ENCODE measurements at places on chromosomes 1 and 21.
A peak's percentile ranks its signal among the peaks of the same experiment; 100 is the strongest.

DNA sequence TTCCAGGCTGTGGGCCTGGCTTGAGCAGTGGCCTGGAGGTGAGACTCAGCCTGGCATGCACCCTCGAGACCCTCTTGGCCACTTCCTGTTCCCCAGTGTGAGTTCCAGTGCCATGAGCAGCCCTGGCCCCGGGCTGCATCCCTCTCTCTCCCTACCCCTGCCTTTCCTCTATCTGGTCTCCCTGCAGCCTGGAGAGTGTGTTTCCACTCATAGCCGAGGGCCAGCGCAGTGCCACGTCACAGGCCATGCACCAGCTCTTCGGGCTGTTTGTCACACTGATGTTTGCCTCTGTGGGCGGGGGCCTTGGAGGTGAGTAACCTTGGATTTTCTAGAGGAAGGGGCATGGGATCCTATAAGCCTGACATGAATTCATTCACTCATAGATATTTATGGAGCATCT lies 13.6 kb downstream of the RHBG start:
- DNase-seq, result no peak

DNA sequence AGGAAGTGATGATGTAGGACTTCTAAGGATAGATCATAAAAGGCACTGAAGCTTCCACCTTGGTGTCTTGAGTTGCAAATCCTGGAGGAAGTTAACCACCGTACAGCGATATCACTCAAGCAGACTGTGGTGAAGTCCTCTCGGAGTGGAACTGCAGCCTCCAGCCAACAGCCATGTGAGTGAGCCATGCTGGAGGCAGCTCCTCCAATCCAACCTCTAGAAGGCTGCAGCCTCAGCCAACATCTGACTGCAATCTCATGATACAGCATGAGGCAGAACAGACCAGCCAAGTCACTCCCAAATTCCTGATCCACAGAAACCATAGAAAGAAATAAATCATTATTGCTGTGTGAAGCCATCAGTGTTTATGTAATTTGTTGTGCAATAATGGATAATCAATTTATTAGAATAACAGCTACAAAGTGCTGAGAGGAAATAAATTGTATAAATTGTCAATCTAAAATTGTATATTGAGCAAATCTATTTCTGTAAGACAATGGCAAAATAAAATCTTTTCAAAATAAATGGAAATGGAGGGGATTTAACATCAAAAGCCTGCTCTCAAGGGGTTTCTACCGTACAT lies 65.0 kb downstream of the PRSS38 start:
- no peak for DNase-seq

GRCh38 chr1:93988634-93989350 lies 79.6 kb upstream of the GCLM start:
- no peak for DNase-seq

DNA sequence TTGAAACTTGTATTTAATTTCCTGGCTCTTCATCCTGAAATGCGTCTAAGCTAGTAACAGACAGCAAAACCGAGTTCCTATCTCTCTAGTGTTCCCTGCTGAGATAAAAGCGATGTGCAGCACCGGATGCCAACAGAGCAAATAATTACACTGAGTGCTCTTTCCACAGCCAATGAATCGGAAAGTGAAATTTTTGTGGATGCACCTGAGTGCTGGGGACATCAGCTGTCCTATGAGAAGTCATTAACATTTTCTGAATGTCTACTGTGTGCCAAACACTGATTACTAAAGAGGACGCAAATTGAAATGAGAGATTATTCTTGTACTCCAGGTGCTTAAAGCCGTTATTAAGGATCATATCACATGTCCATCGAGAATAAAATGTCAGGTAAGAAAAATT lies 278.0 kb downstream of the RGS7 start:
- no peak for DNase-seq

- no peak for DNase-seq
Observed at GRCh38 chr1:119631433-119632102, 16.5 kb downstream of the ZNF697 start.

GRCh38 chr1:152191711-152192110 lies 32.3 kb downstream of the HRNR start:
- no peak for DNase-seq

DNA sequence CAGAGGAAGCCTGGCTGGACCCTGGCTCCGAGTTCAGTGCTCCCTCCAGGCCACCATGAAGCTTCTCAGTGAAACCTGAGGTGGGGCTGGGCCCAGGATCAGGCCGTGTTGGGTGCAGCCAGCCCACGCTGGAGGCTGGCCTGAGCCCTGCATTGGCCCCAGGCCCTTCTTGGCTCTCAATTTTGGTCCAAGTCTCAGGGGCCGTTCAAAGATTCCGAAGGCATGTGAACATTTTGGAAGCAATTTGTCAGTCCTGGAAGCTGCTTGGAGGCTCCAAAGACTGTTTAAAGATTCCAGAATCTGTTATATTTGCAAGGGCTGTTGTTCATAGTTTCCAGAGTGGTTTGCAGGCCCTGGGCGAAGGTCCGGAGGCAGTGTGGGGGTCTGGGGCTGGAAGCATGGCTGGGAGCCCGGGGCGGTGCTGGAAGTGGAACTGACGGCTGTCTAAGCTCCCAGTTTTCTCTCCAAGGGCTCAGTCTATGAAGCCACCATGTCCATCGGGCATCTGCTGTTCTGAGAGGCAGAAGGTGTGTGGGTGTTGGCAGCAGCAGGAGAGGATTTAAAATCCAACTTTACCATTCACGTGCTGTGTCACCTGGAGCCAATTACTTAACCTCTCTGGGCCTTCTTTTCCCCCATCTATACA lies 104.9 kb downstream of the EPHB2 start:
- DNase-seq, result no peak

DNA sequence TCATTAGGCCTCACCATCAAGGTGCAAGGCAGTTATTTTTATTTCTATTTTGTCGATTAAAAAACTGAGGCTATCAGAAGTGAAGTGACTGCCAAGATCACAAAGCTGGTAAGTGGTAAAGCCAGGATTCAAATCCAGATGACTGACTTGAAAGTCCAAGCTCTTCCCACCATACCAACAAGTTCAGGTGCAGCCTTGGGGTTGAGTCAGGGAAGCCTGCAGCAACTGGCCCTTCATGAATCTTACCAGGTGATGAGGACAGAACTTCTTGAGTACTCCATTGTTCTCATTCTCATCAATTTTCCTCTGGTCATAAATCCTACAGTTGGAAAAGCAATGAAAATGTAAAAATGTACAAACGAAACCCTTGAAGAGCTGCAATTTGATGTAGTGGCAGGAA lies 20.2 kb downstream of the PEA15 start:
- no peak for DNase-seq

DNA sequence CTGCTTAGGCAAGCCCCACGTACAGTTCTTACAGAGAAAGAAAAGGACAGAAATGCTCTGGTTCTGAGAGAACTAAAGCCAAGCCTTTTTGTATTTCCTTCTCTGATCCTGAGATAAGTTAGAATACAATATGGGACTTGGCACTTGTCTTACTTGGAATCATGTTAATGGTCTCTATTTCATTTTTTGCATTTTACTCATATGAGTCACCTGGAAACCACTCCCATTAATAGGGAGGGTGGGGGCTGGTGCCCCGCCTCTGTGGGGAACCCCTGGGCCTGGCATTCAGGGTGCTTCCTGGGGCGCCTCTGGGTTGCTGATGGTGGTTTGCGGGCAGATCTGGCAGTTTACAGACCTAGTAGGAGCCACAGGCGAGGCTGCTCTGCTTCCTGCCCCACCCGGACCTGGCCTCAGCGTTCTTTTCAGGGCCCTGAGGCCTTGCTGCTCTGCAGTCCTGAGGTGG lies 26.7 kb downstream of the TSPAN2 start:
- DNase-seq, result peak; percentile 90
